ENCODE measurements at places on chromosomes 4 and X. TPM values are rescaled to one million over a fixed set of nuclear protein-coding genes. Genes with fewer than 3 reads are reported as not detected.

The F8A2 gene
- not detected for total RNA-seq

The SLC9A7 gene
- 3.5 TPM for total RNA-seq

The BEND2 gene
- total RNA-seq: not detected

The FGF13 gene
- 19.2 TPM for total RNA-seq

The FANCB gene
- 17.7 TPM for total RNA-seq

The ZBTB33 gene
- total RNA-seq: 45.6 TPM

The EPGN gene
- not detected for total RNA-seq

The DCLK2 gene
- 7.9 TPM for total RNA-seq

The STIM2 gene
- total RNA-seq: 25.8 TPM

The DCAF12L2 gene
- total RNA-seq: 2.4 TPM

The NKX6-1 gene
- 0.79 TPM for total RNA-seq

The PAGE2B gene
- total RNA-seq: not detected

The CSN1S1 gene
- not detected for total RNA-seq

The BEX5 gene
- total RNA-seq: 3.8 TPM

- H3K27me3 ChIP-seq: peaks cover 26% of the 10 kb centered on the region
- no peak overlapping the region for H3K4me3 ChIP-seq
- peaks cover 4% of the 10 kb centered on the region for H3K4me1 ChIP-seq
- peak; percentile 75 for DNase-seq
Measured at GRCh38 chr4:154622598-154622997, 10.1 kb upstream of the FGG start.

DNA sequence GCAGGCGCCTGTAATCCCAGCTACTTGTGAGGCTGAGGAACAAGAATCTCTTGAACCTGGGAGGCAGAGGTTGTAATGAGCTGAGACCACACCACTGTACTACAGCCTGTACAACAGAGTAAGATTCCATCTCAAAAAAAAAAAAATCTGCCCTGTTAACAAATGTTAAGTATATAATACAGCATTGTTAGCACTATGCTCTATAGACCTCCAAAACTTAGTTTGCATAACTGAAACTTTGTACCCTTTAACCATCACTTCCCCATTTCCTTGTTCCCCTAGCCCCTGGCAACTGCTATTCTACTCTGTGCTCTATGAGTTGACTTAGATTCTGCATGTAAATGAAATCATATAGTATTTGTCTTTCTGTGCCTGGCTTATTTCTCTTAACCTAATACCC lies 76.7 kb downstream of the TAB3 start:
- H3K36me3 ChIP-seq: no peaks in the 10 kb centered on the region
- no peak for DNase-seq
- H3K4me1 ChIP-seq: no peaks in the 10 kb centered on the region
- H3K4me3 ChIP-seq: no peak overlapping the region
- no peak overlapping the region for H3K27ac ChIP-seq

DNA sequence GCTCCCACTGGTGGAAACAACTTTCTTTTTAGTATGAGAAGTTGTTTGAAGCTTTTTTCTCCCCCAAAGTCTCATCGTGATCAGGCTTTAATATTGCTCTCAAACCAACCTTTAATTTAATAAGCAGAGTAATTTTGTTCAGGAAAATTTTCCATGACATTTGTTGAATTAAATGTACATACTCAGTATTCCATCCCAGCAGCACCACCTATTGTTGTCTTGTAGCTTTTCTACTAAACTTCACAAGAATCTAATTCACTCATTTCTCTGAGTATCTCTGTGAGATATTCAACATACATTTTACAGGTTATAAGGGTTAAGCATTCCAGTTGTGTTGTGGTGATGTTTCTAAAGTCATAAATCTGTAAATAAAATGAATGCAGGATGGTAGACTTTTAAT lies 218.3 kb upstream of the HAND2 start:
- no peaks in the 10 kb centered on the region for H3K27me3 ChIP-seq
- H3K4me1 ChIP-seq: no peaks in the 10 kb centered on the region
- no peak overlapping the region for H3K4me3 ChIP-seq
- no peak overlapping the region for H3K27ac ChIP-seq
- H3K36me3 ChIP-seq: no peaks in the 10 kb centered on the region
- no peak for DNase-seq

GRCh38 chr4:168440442-168441264 lies 39.6 kb downstream of the DDX60L start:
- no peaks in the 10 kb centered on the region for H3K4me1 ChIP-seq
- H3K27ac ChIP-seq: no peak overlapping the region
- no peak for DNase-seq

- no peak overlapping the region for H3K4me3 ChIP-seq
- no peaks in the 10 kb centered on the region for H3K36me3 ChIP-seq
- peaks cover 3% of the 10 kb centered on the region for H3K4me1 ChIP-seq
Measured at GRCh38 chrX:13051529-13052172, 7.2 kb upstream of the FAM9C start.

GRCh38 chrX:129981200-129981553 lies 1.3 kb upstream of the BCORL1 start:
- no peaks in the 10 kb centered on the region for H3K4me1 ChIP-seq
- H3K4me3 ChIP-seq: no peak overlapping the region
- DNase-seq: no peak
- H3K27ac ChIP-seq: no peak overlapping the region

GRCh38 chr4:178316211-178316610 lies 874.0 kb upstream of the AGA start:
- H3K36me3 ChIP-seq: no peaks in the 10 kb centered on the region
- H3K27ac ChIP-seq: no peak overlapping the region
- H3K4me3 ChIP-seq: no peak overlapping the region
- H3K4me1 ChIP-seq: no peaks in the 10 kb centered on the region

DNA sequence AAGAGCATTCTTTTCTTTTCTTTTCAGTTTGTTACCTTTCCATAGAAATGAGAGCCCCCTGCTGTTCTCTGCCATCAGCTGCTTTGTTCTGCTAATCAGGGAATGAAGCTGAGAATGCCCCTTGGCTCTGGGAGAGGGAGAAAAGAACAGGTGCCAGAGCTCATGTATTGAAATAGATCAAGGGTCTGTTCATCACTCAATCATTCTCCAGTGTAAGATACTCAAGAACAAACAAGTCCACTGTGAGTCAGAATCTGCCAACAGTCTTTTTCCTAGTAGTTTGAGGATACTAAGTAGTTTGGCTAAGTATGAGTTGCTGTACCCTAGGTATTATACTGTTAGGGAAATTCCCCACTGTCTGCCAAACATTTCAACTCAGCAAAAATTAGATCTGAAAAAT lies 144.3 kb downstream of the RTL3 start:
- no peaks in the 10 kb centered on the region for H3K36me3 ChIP-seq
- H3K4me3 ChIP-seq: no peak overlapping the region
- peaks cover 7% of the 10 kb centered on the region for H3K4me1 ChIP-seq
- no peaks in the 10 kb centered on the region for H3K27me3 ChIP-seq
- H3K27ac ChIP-seq: peak overlapping the region; percentile 93
- DNase-seq: peak; percentile 76

GRCh38 chr4:140395668-140396067 lies 22.2 kb downstream of the SCOC start:
- no peaks in the 10 kb centered on the region for H3K27me3 ChIP-seq
- DNase-seq: no peak
- peaks cover 5% of the 10 kb centered on the region for H3K36me3 ChIP-seq
- no peak overlapping the region for H3K4me3 ChIP-seq
- H3K4me1 ChIP-seq: no peaks in the 10 kb centered on the region

- H3K27ac ChIP-seq: no peak overlapping the region
- DNase-seq: no peak
- no peaks in the 10 kb centered on the region for H3K4me1 ChIP-seq
- no peaks in the 10 kb centered on the region for H3K27me3 ChIP-seq
- no peak overlapping the region for H3K4me3 ChIP-seq
Measured at GRCh38 chrX:130095249-130096030, 14.9 kb downstream of the ELF4 start.

GRCh38 chr4:22997358-22998224 lies 304.9 kb downstream of the GBA3 start:
- no peak overlapping the region for H3K4me3 ChIP-seq
- no peaks in the 10 kb centered on the region for H3K4me1 ChIP-seq
- no peaks in the 10 kb centered on the region for H3K36me3 ChIP-seq
- H3K27me3 ChIP-seq: no peaks in the 10 kb centered on the region
- H3K27ac ChIP-seq: no peak overlapping the region

- no peak overlapping the region for H3K4me3 ChIP-seq
- H3K27ac ChIP-seq: no peak overlapping the region
- no peaks in the 10 kb centered on the region for H3K4me1 ChIP-seq
- no peaks in the 10 kb centered on the region for H3K27me3 ChIP-seq
- DNase-seq: no peak
- H3K36me3 ChIP-seq: no peaks in the 10 kb centered on the region
Measured at GRCh38 chr4:171785388-171785787, 27.8 kb upstream of the GALNTL6 start.

- no peaks in the 10 kb centered on the region for H3K27me3 ChIP-seq
- H3K4me1 ChIP-seq: no peaks in the 10 kb centered on the region
- DNase-seq: no peak
- no peaks in the 10 kb centered on the region for H3K36me3 ChIP-seq
- no peak overlapping the region for H3K27ac ChIP-seq
Measured at GRCh38 chrX:5802391-5802790, 426.3 kb downstream of the NLGN4X start.

DNA sequence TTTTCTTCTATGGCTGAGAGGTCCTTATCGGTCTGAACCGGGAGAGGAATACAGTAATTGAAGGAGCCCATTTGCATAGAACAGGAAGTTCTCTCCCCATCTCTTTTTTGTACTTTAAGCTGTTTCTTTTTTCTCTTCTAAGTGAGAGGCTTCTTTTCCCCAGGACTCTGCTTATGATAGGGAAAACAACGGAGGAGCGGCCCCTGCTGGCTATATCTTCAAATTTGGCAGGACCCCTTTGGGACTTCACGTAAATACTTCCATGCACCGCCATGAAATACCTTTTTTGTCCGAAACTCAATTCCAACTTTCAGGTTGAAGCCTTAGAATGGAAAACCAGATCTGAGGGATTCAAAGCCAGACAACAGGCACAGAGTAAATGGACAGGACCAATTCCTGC lies 1153.0 kb upstream of the INTU start:
- H3K27ac ChIP-seq: no peak overlapping the region
- no peak for DNase-seq
- H3K4me1 ChIP-seq: no peaks in the 10 kb centered on the region
- H3K36me3 ChIP-seq: no peaks in the 10 kb centered on the region

GRCh38 chr4:127194281-127194680 lies 438.5 kb upstream of the INTU start:
- DNase-seq: no peak
- no peaks in the 10 kb centered on the region for H3K36me3 ChIP-seq
- H3K27ac ChIP-seq: no peak overlapping the region
- no peaks in the 10 kb centered on the region for H3K4me1 ChIP-seq
- H3K27me3 ChIP-seq: no peaks in the 10 kb centered on the region

- DNase-seq: no peak
- no peak overlapping the region for H3K27ac ChIP-seq
- no peaks in the 10 kb centered on the region for H3K36me3 ChIP-seq
- H3K4me1 ChIP-seq: peaks cover 13% of the 10 kb centered on the region
- H3K4me3 ChIP-seq: no peak overlapping the region
Measured at GRCh38 chr4:14924076-14924811, 78.0 kb upstream of the CPEB2 start.

DNA sequence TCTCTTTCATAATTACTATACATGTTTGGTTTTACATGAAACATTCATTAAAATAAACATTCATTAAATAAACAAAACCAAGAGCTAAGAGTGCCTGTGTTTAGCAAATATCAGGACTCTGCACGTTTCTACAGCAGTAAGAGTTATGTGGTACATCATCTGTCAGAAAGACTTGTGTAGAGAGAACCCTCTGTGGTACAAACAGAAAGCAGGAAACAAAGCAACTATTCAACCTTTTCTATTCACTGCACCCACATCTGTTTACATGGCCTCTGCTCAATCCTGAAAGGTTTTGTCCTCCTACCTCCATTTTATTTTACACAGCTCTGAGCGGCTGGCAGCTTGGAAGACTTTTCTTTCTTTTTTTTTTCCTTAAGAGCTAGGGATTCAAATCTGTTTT lies 90.7 kb upstream of the PCDH18 start:
- peaks cover 55% of the 10 kb centered on the region for H3K4me1 ChIP-seq
- peak overlapping the region; percentile 94 for H3K27ac ChIP-seq
- H3K36me3 ChIP-seq: no peaks in the 10 kb centered on the region
- no peaks in the 10 kb centered on the region for H3K27me3 ChIP-seq
- DNase-seq: peak; percentile 73
- peak overlapping the region; percentile 23 for H3K4me3 ChIP-seq

DNA sequence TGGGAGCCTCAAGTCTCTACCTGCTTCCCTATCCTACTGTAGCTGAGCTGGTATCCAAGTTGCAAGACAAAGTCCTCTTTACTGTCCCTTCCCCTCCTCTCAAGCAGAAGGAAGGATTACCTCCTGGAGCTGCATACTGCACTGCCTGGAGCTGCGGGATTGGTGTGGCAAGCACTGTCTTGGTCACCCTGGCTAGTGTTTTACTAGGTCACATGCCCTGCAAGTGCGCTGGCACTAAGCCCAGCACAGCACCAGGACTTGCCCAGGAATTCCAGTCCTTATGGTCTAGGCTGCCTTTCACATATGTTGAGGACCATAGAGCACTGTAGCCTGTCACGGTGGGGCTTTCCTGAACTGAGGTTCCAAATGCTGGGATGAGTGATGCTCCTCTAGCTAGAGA lies 227.3 kb upstream of the ZC4H2 start:
- no peaks in the 10 kb centered on the region for H3K36me3 ChIP-seq
- DNase-seq: no peak
- no peak overlapping the region for H3K27ac ChIP-seq
- no peak overlapping the region for H3K4me3 ChIP-seq
- no peaks in the 10 kb centered on the region for H3K4me1 ChIP-seq

GRCh38 chr4:175614890-175615289 lies 197.2 kb downstream of the GPM6A start:
- no peak overlapping the region for H3K4me3 ChIP-seq
- no peak for DNase-seq
- no peaks in the 10 kb centered on the region for H3K36me3 ChIP-seq
- H3K4me1 ChIP-seq: no peaks in the 10 kb centered on the region

- no peak for DNase-seq
- no peak overlapping the region for H3K4me3 ChIP-seq
- H3K27me3 ChIP-seq: no peaks in the 10 kb centered on the region
- H3K27ac ChIP-seq: no peak overlapping the region
- H3K4me1 ChIP-seq: no peaks in the 10 kb centered on the region
Measured at GRCh38 chrX:47992095-47992380, 11.8 kb downstream of the ZNF182 start.

DNA sequence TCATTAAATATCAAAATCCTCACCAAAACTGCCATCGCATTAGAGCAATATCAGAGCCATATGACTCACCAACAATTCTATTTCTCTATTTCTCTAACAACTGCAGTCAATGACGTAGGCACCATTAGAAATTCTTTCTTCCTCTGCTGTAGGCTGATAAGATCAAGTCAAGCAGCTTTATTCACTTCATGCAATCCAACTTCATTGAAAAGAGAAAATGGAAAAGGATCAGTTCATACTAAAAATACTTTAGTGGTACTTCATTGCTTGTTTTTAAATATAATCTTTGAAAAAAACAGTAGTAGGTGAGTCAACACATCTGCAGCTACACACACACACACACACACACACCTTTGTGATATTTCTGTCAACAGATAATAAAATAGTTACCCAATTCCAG lies 345.3 kb upstream of the TENM3 start:
- DNase-seq: no peak
- H3K36me3 ChIP-seq: no peaks in the 10 kb centered on the region
- no peaks in the 10 kb centered on the region for H3K27me3 ChIP-seq
- H3K4me1 ChIP-seq: peaks cover 6% of the 10 kb centered on the region
- H3K27ac ChIP-seq: no peak overlapping the region
- no peak overlapping the region for H3K4me3 ChIP-seq

GRCh38 chr4:93960450-93960849 lies 131.9 kb downstream of the ATOH1 start:
- no peak overlapping the region for H3K27ac ChIP-seq
- no peaks in the 10 kb centered on the region for H3K36me3 ChIP-seq
- no peak for DNase-seq
- H3K4me1 ChIP-seq: no peaks in the 10 kb centered on the region
- no peaks in the 10 kb centered on the region for H3K27me3 ChIP-seq

- H3K36me3 ChIP-seq: no peaks in the 10 kb centered on the region
- no peak overlapping the region for H3K4me3 ChIP-seq
- no peak for DNase-seq
- no peaks in the 10 kb centered on the region for H3K4me1 ChIP-seq
Measured at GRCh38 chrX:154840856-154841255, 6.4 kb upstream of the SMIM9 start.

Measured in neural progenitor cell (in vitro differentiated cells).